HAP-1 (cell line): ENCODE measurements at places on chromosomes 5 and 9.

DNA sequence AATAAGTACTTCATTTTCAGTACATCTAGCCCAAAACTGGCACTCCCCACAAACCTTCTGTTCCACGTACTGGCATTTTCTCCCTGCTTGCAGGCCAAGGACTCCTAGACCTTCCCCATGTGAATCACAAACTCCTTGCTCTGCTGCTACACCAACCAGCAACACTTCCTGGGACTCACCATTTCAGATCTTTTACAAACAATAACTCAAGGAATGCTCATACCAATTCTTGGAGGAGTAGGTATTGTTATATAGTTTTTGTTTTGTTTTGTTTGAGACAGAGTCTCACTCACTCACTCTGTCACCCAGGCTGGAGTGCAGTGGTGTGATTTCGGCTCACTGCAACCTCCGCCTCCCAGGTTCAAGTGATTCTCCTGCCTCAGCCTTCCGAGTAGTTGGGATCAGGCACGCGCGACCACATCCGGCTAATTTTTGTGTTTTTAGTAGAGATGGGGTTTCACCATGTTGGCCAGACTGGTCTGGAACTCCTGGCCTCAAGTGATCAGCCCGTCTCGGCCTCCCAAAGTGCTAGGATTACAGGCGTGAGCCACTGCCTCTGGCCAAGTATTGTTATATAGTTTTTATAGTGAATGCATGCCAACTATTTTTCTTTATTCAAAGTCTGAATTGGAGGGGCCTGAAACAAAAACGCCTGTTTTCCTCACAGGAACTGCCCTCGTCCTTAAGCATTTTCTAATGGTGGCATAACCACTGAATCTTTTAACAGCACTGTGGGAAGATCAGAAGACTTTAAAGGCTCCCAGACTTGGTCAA is 210.8 kb downstream of the TSSK1B start:
- DNase-seq = no peak

DNA sequence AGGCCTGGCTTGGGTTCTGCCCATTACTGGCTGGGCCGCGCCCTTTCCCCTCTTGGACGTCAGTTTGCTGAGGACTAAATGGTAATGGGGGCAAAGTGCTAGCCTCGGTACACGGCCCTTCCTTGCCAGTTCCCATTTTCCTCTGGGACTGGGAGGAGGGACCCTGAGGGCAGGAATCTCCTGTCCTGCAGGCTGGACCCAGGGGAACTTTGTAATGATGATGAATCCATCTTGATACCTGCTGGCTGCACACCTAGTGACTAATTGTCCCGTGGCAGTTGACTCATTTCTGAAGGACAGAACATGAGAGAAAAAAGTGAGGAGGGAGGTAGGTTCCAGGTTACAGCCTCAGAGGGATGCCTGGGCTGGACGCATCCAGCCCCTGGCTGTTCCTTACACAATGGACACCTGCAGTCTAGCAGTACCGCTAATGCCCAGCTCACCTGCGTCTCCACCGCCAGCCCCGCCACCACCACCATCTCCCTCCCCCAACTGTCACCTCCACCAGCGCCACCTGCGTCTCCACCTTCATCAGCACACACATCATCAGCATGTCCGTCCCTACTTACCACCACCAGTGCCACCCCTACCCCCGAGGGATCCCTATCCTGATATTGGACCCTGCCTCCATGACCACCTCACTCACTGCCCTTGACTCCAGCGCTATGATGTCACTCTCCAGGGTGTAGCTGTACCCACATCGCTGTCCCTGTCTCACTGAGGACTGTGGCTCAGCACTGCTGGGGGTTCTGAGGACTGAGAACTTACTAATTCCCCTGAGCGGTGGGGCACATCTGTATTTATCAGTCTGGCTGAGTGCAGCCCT is 4.3 kb downstream of the CDHR2 start:
- DNase-seq = no peak

- DNase-seq = no peak
Observed at GRCh38 chr9:99693888-99694287, 127.8 kb upstream of the NR4A3 start.

GRCh38 chr5:169024421-169024820 is 276.5 kb downstream of the SLIT3 start:
- DNase-seq = no peak

- DNase-seq = no peak
Observed at GRCh38 chr5:19886123-19886917, 101.7 kb downstream of the CDH18 start.
